Fibroblast of the aortic adventitia (primary cell): ENCODE measurements at places on chromosomes 11 and 22. TPM values are rescaled to one million over a fixed set of nuclear protein-coding genes. Genes with fewer than 3 reads are reported as not detected.

SPTBN2 gene
- total RNA-seq: 0.27 and 4.9 TPM in 2 replicates

ACR gene
- total RNA-seq: not detected in 2 replicates

CCDC116 gene
- total RNA-seq: 0.18 and 0.25 TPM in 2 replicates

CREB3L1 gene
- total RNA-seq: 31.6 and 37.5 TPM in 2 replicates

RTN4R gene
- 0.09 TPM in 1 of 2 replicates, not detected in the other for total RNA-seq

PIK3C2A gene
- total RNA-seq: 41.0 and 60.0 TPM in 2 replicates

VPREB1 gene
- total RNA-seq: not detected in 2 replicates

DUSP8 gene
- total RNA-seq: 0.36 TPM in 1 of 2 replicates, not detected in the other

PDGFB gene
- 0.09 and 0.57 TPM in 2 replicates for total RNA-seq

FZD4 gene
- total RNA-seq: 50.2 and 63.9 TPM in 2 replicates

CD6 gene
- not detected in 2 replicates for total RNA-seq

UBE2L3 gene
- total RNA-seq: 39.0 and 59.7 TPM in 2 replicates

OR10A2 gene
- not detected in 2 replicates for total RNA-seq

LINC01488 gene
- not detected in 2 replicates for total RNA-seq

C11orf87 gene
- 0.09 TPM in 1 of 2 replicates, not detected in the other for total RNA-seq

SYNGR1 gene
- total RNA-seq: 3.9 and 14.2 TPM in 2 replicates

PSMA1 gene
- 110 and 125 TPM in 2 replicates for total RNA-seq

SOX10 gene
- not detected in 2 replicates for total RNA-seq

GRIK4 gene
- not detected in 2 replicates for total RNA-seq

CYP2D6 gene
- not detected in 2 replicates for total RNA-seq

SHISA8 gene
- not detected in 2 replicates for total RNA-seq

TTC9C gene
- total RNA-seq: 20.3 and 40.1 TPM in 2 replicates

ABTB2 gene
- 0.82 and 1.7 TPM in 2 replicates for total RNA-seq

ARHGAP8 gene
- total RNA-seq: 0.41 TPM in 1 of 2 replicates, not detected in the other

C11orf86 gene
- total RNA-seq: not detected in 2 replicates

TRPM5 gene
- not detected in 2 replicates for total RNA-seq

XKR3 gene
- total RNA-seq: 0.09 TPM in 1 of 2 replicates, not detected in the other

NCF4 gene
- not detected in 2 replicates for total RNA-seq

CRYBB2 gene
- not detected in 2 replicates for total RNA-seq

OR52I1 gene
- not detected in 2 replicates for total RNA-seq

OR52H1 gene
- total RNA-seq: 0.41 and 0.81 TPM in 2 replicates
